Astrocyte of the hippocampus (primary cell): ENCODE measurements at places on chromosomes 7 and 10.
A peak's percentile ranks its signal among the peaks of the same experiment; 100 is the strongest.

DNA sequence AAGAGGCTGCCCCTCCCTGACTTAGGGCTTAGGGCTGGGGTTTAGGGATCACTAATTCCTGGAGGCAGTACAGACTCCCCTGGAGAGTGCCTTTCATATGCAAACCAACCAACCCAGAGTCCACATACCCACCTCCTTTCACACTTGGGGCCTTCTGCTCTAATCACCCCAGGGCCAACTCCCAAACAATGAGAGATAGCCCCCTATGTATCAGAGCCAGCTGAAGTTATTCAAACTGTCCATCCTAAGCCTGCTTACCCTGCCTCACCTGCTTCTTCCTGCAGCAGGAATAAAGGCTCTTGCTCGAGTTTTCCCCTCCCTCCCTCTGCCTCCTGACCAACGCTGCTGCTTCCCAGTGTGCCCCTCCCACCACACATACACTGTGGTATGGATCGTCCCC lies 51.8 kb upstream of the SLC35G1 start:
- no peak for DNase-seq

DNA sequence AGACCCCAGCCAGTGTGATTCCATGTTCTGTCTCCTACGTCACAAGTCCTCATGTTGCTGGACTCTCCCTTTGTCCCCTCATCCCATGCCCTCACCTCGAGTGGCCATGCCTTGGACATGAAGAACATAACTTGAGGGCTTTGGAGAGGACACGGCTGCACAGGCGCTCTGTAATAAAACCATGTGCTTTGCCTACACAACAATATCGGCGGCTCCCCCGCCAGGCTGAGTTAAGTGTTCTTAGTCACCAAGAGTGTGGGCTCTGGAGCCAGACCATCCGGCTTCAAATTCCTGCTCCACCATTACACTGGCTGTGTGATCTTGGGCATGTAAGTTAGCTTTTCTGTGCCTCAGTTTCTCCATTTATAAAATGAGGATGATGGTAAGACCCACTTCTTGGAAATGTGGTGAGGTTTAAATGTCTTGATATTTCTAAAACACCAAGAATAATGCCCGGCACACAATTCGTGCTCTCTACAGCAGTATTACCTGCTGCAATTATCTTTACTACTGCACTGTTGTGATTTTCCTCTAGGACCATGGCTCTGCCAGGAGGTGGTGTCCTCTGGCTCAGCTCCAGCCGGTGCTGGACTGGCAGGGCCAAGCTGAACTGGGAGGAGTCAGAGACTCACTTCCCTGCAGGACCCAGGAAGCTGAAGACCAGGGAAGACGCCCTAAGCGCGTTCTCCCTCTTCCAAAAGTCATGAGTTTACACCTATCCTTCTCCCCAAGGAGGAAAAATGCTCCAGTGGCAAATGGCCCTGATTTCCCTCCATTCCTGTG lies 15.7 kb downstream of the SLIT1 start:
- DNase-seq, result no peak

- DNase-seq, result no peak
Observed at GRCh38 chr7:92602352-92603088, 12.3 kb upstream of the FAM133B start.

GRCh38 chr7:102189756-102190155 lies 96.9 kb upstream of the SH2B2 start:
- no peak for DNase-seq

GRCh38 chr10:3331690-3332230 lies 159.2 kb upstream of the PITRM1 start:
- DNase-seq, result no peak

- no peak for DNase-seq
Observed at GRCh38 chr7:157158400-157158799, 19.7 kb downstream of the UBE3C start.

GRCh38 chr10:77844713-77845445 lies 81.7 kb downstream of the DLG5 start:
- peak; percentile 96 for DNase-seq

DNA sequence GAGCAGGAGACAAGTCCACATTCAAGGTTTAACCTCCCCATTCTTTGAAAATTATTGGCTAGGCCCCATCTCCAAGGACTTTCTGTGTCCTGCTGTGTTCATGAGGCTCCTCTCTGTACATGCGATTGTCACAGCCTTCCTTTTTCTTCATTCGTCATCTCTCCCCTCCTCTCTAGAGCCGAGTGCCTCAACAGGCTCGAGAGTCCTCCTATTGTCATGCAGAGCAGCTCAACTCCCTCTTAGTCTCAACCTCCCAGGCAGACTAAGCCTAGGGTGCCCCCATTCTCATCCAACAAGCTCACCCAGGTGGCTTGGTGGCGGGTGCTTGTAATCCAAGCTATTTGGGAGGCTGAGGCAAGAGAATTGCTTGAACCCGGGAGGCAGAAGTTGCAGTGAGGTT lies 35.1 kb upstream of the SAMD8 start:
- no peak for DNase-seq

GRCh38 chr7:158311791-158312190 lies 275.8 kb downstream of the PTPRN2 start:
- no peak for DNase-seq

- no peak for DNase-seq
Observed at GRCh38 chr10:124348801-124349200, 69.9 kb downstream of the OAT start.

GRCh38 chr10:24483701-24484100 lies 240.0 kb downstream of the ARHGAP21 start:
- peak; percentile 71 for DNase-seq
